ENCODE measurements at places on chromosomes 1 and 21.

DNA sequence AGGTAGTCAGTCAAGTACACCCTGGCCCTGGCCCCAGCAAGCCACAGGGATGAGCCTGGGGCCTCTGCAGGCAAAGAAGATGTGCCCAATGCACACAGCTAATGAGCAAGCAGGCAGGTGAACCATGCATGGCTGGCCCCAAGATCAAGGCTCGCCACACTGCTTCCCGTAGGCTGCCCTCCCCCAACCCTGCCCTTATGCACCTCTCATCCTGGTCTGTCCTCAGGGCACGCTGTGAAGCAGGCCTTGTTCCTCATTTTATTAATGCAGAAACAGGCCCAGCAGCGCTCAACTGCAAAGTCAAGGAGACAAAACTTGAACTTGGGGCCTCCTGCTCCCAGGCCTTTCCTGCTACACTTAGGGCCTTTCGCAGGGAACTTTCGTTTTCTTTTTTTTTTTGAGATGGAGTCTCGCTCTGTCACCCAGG, 35.6 kb upstream of the ID3 start:
- no peak for DNase-seq

DNA sequence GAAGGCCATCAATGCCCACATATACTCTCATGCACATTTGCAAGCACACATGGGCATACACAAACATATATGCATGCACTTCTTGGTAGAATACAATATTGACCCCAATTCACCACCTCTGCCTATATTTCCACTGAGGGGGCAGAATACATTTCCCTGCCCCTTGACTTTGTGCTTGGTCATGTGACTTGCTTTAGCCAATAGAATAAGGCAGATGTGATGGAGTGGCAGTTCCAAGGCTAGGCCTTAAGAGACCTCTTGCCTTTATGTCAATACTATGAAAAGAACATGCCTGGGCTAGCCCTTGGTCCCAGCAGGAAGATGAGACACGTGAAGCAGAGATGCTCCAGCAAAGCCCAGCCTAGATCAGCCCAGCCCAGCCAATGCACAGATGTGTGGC, 66.0 kb upstream of the GRIK3 start:
- no peak for DNase-seq

GRCh38 chr1:8427986-8428385, 110.1 kb downstream of the SLC45A1 start:
- DNase-seq, result no peak

DNA sequence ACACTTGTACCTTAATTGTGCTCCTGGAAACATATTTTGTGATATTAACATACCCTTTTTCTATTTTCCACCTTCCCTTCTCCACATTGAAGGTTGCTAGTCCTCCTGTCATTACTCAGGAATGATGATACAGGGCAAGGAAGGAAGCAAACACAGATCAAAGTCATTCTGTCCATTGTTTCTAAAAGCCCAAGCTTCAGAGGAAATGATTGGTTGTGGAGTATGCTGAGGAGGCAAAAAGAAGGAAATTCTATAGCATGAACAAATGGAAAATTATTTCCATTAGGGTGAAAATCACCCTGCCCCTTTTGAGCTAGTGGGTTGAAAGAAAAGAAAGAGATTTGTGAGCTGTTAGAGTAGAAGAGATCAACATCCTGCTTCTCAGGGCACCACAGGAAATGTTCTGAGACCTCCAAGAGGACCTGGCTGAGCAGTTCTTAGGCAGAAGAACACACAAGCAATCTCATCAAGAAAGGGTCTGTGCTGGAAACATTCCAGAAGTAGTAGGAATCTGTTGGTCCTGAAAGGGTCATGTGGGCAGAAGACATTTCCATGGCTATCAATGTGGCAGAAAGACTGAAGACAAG, 29.0 kb upstream of the PRRX1 start:
- no peak for DNase-seq

DNA sequence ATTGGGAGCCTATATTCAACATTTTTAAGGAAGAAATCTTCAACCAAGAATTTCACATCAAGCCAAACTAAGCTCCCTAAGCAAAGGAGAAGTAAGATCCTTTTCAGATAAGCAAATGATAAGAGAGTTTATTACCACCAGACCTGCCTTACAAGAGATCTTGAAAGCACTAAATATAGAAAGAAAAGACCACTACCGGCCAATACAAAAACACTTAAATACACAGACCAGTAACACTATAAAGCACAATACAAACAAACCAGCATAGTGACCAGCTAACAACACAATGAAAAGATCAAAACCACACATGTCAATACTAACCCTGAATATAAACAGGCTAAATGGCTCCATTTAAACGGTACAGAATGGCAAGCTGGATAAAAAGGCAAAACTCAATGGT, 165.4 kb downstream of the MRPL39 start:
- DNase-seq, result no peak

GRCh38 chr1:110230381-110231199, 20.5 kb downstream of the KCNC4 start:
- DNase-seq, result no peak

DNA sequence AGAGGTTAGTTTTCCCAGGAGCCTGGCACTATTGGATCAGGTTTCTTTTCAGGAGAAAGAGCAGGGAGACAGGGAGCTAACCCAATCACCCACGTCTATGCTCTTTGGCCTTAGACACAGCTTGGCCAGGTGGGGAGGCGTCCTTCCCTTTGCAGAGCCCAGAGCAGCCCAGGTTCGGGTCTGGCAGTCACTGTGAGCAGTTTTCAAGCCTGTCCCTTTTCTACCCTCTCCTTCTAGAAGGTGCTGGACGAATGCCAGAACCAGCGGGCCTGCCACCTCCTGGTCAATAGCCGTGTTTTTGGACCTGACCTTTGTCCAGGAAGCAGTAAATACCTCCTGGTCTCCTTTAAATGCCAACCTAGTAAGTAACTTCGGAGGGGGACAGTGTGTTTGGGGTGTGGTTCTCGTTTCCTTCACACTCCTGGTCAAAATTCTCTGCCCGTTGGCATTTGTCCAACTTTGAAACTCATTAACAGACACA, 44.9 kb downstream of the EVA1C start:
- DNase-seq, result no peak

DNA sequence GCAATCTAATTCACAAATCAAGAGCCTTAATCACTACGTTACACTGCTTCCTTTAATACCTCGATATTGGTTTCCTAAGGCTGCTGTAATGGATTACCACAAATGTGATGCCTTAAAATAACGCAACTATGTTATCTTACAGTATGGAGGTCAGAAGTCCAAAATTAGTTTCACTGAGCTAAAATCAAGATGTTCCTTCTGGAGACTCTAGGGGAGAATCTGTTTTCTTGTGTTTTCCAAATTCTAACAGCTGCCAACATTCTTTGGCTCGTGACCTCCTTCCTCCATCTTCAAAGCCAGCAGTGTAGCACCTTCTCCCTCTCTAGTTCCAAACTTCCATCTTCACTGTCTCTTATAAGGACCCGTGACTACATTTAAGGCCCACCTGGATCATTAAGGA, 335.0 kb upstream of the NFIA start:
- no peak for DNase-seq

DNA sequence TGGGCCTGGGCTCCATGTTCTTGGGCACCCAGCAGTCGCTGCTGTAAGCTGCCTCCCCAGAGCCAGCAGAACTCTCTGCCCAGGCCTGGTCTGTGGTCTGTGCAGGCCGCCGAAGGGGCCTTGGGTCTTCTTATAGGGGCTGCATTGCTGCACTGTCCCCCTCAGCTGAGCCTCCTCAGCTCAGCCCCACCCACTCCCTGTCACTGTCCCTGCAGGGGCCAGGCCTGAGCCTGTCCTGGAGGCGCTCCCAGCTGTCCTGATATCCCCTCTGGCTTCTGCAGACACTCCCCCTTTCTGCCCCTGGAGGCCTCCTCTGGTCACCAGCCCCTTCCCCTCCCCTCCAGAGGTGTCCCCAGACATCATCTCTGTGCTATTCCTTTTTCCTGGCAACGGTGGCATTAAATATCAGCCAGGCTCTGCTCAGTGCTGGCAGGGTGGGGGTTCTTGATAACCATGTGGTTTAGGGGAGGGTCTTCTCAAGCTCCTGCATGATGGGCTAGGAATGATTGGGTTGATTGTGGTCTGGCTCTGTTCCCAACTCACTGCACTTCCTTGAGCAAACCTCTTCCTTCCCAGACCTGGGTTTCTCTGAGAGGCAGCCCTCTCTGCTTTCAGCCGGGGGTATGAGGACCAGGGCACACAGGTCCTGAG, 3.7 kb upstream of the FOXO6 start:
- DNase-seq, result no peak

DNA sequence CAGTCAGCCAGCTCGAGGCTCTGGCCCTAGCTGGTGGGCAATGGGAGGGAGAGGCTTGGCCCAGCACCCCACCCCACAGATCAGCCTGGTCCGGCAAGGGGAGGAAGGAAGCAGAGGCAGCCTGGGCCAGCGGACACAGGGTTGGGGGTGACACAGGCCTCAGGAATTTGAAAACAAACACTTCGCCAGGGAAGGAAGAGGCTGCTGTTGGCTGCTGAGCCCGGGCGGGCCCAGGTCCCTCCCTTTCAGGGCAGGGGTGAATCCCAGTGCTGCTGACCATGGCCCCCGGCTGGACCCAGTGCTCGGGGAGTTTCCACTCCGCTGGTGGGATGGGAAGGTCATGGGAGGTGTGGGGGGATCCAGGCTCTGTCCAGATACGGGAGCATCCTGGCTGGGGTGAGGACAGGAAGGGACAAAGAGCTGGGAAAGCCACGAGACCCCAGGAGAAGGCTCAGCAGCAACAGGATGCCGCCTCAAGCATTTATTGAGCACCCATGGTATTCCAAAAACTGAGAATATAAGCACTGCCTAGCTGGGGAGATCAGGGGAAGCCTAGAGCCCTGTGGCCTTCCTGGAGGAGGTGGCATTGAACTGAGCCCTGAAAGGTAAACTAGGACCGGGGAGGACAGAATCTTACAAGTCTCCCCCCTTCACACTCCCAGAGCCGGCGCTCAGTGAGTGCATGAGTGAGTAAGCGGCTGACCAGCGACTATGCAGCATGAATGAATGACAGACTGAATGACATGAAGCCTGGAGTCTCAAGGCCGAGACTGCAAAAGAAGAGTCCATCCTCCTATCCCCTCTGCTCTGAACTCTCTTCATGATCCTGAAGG, 26.2 kb upstream of the EPHA2 start:
- no peak for DNase-seq

GRCh38 chr1:31208361-31208945, 31.2 kb downstream of the NKAIN1 start:
- no peak for DNase-seq

GRCh38 chr1:29709704-29710280, 473.5 kb downstream of the PTPRU start:
- peak; percentile 61 for DNase-seq

GRCh38 chr1:171220081-171220420, 28.2 kb upstream of the FMO1 start:
- DNase-seq, result no peak

DNA sequence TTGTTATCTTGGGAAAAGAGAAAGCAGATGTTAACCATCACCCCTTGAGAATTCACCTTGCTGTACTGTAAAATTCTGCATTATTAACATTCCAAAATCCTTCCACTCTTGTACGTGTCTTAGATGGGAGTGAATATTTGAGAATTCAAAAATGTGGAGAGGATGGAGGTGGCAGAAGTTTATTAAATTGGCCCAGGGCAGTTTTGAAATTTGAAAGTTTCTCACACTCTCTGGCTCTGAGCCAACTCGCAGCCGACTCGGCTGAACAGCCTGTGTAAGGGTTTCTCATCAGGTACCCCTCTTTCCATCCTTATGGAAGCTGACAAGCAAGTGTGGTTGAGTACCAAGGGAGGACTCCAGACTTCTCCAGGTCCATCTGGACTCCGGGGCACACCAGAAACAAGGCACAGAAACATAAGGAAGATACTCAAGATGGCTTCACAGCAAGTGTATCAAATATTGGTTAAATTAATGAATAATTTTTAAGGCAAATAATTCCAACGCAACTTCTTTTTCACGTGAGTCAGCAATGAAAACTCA, 45.1 kb downstream of the RRAGC start:
- DNase-seq, result no peak

GRCh38 chr1:31335007-31335406, 37.9 kb downstream of the FABP3 start:
- peak; percentile 33 for DNase-seq

GRCh38 chr1:226890331-226891108, 20.1 kb downstream of the PSEN2 start:
- DNase-seq, result no peak

DNA sequence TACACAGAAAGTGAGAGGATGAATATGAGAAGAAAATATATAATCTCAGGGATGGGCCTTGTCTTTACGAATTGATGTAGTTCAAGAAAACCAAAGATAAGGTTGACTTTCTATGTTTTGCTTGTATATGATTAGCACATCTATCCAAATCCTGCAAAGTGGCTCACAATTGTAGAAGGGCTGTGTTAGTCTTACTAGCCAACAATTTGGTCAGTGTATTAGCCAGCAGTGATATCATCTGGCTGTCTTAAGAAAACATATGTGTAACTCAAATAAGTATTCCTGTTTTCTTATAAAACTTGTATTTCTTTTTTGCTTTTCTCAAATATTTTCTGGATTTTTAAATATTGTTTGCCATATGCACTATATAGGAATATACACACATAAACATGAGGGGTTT, 5.5 kb downstream of the SDCCAG8 start:
- no peak for DNase-seq

- DNase-seq, result no peak
Observed at GRCh38 chr21:34639882-34640788, 25.2 kb upstream of the RCAN1 start.

- no peak for DNase-seq
Observed at GRCh38 chr1:205449254-205449749, 6.5 kb downstream of the BLACAT1 start.

GRCh38 chr1:209657140-209657879, 5.1 kb upstream of the LAMB3 start:
- DNase-seq, result no peak

- no peak for DNase-seq
Observed at GRCh38 chr1:5370311-5370710, 621.9 kb downstream of the NPHP4 start.

DNA sequence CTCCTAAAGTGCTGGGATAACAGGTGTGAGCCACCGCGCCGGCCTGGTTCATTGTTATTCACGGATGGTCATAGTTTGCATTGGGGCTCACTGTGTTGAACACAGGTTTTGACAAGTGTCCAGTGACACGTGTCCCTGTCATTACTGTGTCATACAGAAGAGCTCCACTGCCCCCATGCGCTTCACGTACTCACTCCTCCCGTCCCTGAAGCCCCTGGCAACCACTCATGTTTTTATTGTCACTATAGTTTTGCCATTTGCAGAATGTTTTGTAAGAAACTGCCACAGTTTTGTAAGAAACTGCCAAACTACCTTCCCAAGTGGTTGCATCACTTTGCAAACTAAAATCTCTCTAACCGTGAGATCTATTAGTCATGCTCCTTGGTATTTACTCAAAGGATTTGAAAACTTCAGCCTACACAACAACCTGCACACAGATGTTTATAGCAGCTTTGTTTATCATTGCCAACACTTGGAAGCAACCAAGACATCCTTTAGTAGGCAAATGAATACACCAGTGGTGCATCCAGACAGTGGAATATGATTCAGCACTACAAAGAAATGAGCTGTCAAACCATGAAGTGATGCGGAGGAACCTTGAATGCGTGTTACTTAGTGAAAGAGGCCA, 163.2 kb upstream of the COL6A1 start:
- no peak for DNase-seq
